A172 (cell line): ENCODE measurements at places on chromosomes 6 and 20. TPM values are rescaled to one million over a fixed set of nuclear protein-coding genes. Genes with fewer than 3 reads are reported as not detected.

- DNase-seq = no peak
These were observed 33.1 kb upstream of the DAAM2 start for GRCh38 chr6:39758905-39759605.

The TSBP1 gene
- not detected in 2 replicates for total RNA-seq

The UNC5CL gene
- total RNA-seq = 0.62 TPM in 1 of 2 replicates, not detected in the other

DNA sequence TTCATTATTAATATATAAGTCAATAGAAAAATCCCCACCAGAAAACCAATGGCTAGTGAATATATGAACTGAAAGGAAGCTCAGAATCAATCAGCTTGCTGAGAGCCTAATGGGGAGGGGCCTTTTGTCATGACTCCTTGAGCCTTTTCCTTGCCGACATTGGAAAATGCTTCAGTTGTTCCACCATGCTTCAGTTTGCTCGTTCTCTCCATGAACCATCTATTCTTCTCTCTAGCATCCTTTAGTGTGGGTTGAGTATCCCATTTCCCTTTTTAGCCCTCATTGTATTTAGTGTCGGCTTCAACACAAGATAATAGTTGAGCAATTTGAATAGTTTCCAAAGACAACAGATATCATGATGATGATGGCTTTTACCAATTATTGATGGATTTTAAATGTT, 139.9 kb downstream of the ADGRG6 start:
- DNase-seq = no peak

DNA sequence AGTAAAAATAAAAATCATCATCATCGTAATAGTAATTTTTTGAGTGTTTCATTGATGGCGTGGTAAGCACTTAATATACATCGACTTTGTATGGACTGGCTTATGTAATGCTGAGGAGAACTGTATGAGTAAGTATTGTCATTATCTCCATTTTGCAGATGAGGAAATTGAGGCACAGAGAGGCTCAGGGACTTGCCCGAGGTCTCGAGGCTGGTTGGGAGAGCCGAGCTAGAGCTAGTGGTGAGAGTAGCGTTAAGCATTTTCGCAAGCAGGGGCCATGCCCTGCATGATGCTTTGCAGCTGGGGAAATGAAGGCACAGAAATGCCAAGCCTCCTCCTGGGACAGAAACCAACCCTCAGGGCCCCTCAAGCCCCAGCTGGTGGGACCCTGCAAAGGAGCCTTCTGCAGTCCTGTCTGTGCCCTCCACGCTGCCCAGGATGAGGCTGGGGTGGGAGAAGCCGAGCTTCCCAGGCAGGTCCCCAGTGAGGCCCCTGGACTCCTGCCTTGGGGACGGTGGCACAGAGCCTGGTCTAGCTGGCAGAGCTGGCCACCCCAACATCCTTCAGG, 31.1 kb upstream of the STX16 start:
- peak; percentile 21 for DNase-seq

DNA sequence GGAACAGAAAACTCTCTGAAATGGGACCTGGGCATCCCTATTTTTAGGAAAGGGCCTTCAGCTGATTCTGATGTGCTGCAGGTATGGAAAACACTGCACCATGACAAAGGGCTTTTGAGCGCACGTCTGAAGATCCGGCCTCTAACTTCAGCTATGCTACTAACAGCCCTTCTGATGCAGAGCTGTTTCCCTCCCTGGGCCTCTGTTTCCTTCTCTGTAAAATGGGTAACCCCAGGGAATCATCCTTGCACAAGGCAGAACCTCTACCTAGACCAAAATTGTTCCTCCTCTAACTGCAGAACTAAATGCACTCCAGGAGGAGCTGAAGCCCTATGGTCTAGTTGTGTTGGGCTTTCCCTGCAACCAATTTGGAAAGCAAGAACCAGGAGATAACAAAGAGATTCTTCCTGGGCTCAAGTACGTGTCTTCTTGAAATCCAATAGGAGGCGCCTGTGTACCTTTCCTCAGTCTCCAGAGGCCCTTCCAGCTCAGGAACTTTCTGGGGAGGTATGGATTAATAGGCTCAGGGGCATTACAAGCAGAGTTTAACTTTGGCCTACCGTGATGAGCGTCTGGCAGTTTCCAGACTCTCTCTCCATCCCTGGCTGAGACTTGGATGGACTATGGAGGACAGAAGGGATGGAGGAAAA, 5.9 kb downstream of the GPX5 start:
- no peak for DNase-seq

DNA sequence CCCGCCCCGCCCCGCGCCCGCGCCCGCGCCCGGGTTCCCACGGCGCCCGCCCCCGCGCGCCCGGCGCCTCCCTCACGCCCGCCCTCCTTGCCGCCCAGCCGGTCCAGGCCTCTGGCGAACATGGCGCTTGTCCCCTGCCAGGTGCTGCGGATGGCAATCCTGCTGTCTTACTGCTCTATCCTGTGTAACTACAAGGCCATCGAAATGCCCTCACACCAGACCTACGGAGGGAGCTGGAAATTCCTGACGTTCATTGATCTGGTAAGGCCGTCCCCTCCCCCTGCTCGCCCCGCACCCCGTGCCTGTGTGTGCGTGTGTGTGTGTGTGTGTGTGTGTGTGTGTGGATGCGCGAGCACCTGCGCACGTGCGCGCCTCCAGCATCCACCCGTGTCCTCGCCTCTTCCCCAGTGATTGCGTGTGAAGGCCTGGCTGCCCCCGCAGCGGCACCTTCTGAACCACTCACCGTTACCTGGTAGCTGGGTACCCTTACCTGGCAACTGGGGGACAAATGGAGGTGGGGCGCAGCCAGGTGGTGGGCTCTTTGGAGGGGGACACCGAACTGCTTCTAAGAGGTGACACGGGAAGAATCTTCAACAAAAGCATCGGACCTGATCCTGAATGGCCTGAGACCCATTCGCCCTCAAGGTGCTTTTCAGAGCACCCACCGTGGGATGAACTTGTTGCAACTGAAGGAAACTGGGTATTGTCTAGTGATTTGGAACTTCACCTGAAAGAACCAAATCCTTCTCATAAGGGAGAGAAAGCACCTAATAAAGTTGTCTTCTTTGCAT, at the start of gene AIG1:
TSS of gene AIG1 (plus strand) at position 84 of the 791 bp plus-strand sequence. CDS start at position 121, 37 bp downstream.
- DNase-seq = peak; percentile 43

The C6orf52 gene
- total RNA-seq = 15.2 and 16.5 TPM in 2 replicates

The LY6G6D gene
- total RNA-seq = not detected in 2 replicates
